Thyroid gland (tissue), 4 donors: ENCODE measurements at places on chromosomes 4 and X. TPM values are rescaled to one million over a fixed set of nuclear protein-coding genes. Genes with fewer than 3 reads are reported as not detected.

The SPATA18 gene
- total RNA-seq, result 1.8 TPM

GRCh38 chr4:183504930-183505610 lies at the start of gene ING2:
Gene ING2 (plus strand): TSS chr4:183505058. CDS start chr4:183505196, 138 bp downstream.
- DNase-seq, result no peak

GRCh38 chr4:13539047-13539618 lies 5.2 kb downstream of the NKX3-2 start:
- DNase-seq, result no peak

- no peak for DNase-seq
Measured at GRCh38 chrX:110114260-110114776, 111.4 kb downstream of the TMEM164 start.

DNA sequence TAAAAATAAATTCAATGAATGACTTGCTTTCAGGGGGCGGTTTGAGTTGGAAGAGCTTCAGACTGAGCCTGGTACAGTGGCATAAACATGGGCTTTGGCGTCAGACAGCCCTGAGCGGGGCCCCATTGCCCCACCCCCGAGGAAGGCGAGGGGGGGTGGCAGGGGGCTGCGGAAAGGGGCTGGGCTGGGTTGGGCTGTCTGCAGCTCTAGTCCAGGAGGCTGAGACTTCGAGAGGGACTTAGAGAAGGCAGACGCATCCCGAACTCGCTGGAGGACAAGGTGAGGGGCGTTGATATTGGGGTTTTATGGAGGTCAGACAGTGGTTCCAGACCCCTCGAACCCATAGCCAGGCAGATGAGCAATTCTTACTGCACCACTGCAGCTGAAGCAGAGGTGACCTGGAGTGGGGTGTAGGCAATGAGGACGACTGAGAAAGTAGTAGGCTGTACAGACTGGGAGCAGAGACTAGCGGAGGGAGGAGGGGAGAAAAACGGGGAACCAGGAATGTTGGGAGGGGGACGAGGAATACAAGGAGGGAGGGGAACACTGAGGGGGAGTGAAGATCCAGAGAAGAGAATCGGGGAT lies at the start of gene MAGED2:
Gene MAGED2, plus strand, starts transcription at position 222 of the 585 bp plus-strand sequence. CDS start 1,587 bp downstream, outside the sequence.
- peak; percentile 38 for DNase-seq

DNA sequence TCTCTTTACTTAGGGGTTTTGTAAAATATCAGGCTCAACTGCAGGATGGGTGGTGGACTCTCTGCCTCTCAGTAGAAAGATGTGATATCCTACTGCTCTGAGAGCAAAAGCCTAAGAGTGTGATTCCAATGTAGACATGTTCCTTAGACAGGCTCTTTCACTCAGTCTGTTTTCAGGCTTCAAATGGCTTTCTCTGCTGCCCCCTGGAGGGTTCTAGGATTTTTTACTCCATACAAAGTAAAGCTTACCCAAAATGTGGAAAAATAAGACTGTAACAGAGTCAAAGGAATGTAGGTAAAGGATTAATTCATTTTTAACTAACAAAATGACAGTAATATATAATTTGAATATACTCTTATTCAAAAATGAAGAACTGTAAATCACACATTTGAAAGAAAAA lies 32.1 kb downstream of the ZGRF1 start:
- peak; percentile 24 for DNase-seq

- DNase-seq, result peak; percentile 85
Measured at GRCh38 chr4:86891762-86892635, at the start of gene C4orf36. Gene C4orf36 (minus strand): TSS chr4:86892422. CDS start chr4:86891520, 902 bp downstream.

The CPE gene
- 334 TPM for total RNA-seq

GRCh38 chrX:6770936-6771335 lies 236.0 kb upstream of the VCX3A start:
- DNase-seq, result no peak

- DNase-seq, result no peak
Measured at GRCh38 chr4:159428975-159429692, 326.3 kb downstream of the RAPGEF2 start.

GRCh38 chr4:7223541-7223940 lies 31.2 kb downstream of the SORCS2 start:
- DNase-seq, result no peak

The MAGEB2 gene
- not detected for total RNA-seq

DNA sequence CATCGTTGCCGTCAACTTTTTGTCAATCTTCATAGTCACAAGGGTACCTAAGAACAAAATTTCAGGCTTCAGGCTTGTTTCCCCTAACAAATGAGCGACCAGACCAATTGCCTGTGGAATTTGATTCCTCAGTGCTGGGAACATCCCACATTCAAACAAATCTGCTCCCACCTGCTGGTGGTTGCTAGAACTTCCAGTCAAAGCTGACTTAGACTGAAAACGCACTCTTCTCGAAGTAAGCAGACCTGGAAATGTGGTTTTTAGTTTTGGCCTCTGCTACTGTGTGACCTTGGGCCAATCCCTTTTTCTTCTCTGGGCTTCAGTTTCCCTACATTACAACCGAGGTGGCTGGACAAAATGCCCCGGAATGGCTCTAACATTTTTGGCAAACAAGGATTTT lies 1.8 kb upstream of the GABRQ start:
- DNase-seq, result peak; percentile 52

The GC gene
- not detected for total RNA-seq

GRCh38 chrX:68697465-68698125 lies 50.1 kb downstream of the STARD8 start:
- DNase-seq, result no peak

The VSIG4 gene
- total RNA-seq, result 84.3 TPM

DNA sequence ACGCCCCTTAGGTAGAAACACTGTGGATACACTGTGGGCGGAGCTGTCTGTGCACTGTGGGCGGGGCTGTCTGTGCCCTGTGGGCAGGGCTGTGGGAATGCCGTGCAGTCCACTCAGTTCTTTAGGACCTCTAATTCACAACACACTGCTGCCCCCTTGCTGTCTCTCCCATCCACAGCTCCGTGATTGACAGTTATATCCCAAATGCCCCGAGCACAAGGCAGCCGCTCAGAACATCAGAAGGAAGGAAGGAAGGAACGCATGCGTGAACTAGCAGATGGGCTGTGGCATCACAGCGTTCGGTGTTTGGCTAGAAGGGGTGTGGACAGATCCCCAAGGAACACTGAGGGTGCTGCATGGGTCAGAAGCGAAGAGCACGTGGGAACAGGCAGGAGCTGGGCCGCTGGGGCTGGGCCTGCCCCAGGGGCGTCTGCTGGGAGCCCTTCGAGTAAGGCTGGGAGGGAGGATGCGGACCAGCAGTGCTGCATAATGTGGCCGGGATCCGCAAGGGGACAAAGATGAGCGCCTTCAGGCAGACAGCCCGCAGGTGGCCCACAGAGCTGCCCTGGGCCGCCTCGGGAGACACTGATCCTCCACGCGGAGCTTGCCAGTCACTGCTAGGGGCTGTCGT lies 29.8 kb downstream of the ACOX3 start:
- DNase-seq, result peak; percentile 36

DNA sequence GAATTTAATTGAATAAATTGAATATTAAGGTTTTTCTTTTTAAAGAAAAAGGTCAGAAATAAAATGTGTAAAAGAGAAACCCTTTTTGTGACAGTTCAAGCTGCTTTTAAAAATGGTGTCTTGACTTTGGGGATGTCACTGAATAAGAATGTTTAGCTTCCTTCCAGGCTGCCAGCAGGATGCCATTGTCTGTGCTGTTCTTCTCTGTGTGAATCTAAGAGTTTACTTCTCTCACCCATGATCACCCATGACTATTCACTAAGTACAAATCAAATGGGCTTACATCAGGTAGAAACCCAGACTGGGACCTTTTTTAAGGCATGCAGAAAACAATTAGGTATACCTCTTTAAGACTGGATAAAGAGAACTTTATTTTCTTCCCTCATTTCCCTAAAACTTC lies 115.3 kb downstream of the DACH2 start:
- no peak for DNase-seq

- no peak for DNase-seq
Measured at GRCh38 chr4:38902695-38903094, 35.1 kb downstream of the FAM114A1 start.

- no peak for DNase-seq
Measured at GRCh38 chr4:138805736-138806135, 209.8 kb upstream of the NOCT start.

The BLOC1S4 gene
- 31.3 TPM for total RNA-seq

The CLCN4 gene
- 16.5 TPM for total RNA-seq

The PARM1 gene
- 453 TPM for total RNA-seq

The BMPR1B gene
- 0.89 TPM for total RNA-seq

DNA sequence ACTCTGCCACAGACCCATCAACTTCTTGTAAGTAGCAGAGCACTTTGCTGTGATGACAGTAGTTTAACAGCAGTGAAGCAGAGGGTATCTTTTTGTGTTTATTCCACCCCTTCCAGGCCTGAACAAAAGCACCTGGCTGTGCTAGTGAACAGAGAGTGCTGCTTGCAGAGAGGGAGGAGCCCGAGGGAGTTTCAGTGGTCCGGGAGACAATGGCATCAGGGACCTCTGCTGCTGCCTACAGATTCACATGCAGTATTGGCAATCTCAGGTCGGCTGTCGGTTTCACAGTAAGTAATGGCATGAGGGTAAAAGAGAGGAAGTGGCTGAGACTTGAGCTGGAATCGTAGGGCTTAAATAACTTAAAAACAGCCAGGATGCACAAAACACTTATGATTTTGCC lies 755.8 kb downstream of the RPA4 start:
- DNase-seq, result no peak

GRCh38 chrX:54358424-54359211 lies 772 bp upstream of the WNK3 start:
- DNase-seq, result peak; percentile 72

- DNase-seq, result no peak
Measured at GRCh38 chr4:5797866-5798265, 86.9 kb downstream of the EVC start.
